ENCODE measurements at places on chromosomes 11 and 22.

- DNase-seq: no peak
Measured at GRCh38 chr22:25051073-25051472, 98.6 kb downstream of the KIAA1671 start.

- DNase-seq: no peak
Measured at GRCh38 chr11:92399705-92400104, 175.1 kb downstream of the FAT3 start.

- DNase-seq: no peak
Measured at GRCh38 chr11:17653611-17654010, 65.8 kb upstream of the MYOD1 start.

DNA sequence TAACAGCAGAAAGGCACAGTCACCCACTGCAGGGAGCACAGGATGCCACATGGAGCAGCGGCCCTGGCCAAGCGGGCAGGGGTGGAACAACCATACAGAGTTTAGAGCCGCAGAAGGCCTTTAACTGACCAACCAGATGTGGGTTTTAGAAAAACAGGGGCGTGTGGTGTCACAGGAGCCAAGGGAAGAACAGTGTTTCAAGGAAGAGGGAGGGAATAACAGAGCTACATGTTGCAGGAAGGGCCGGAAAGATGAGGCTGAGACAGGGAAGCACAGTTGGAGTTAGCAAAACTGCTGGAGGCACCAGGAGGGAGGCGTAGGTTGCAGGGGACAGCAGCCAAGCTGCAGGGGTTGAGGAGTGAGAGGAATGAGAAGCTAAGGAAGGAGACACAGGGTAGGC lies 7.8 kb upstream of the NAA40 start:
- DNase-seq: no peak

DNA sequence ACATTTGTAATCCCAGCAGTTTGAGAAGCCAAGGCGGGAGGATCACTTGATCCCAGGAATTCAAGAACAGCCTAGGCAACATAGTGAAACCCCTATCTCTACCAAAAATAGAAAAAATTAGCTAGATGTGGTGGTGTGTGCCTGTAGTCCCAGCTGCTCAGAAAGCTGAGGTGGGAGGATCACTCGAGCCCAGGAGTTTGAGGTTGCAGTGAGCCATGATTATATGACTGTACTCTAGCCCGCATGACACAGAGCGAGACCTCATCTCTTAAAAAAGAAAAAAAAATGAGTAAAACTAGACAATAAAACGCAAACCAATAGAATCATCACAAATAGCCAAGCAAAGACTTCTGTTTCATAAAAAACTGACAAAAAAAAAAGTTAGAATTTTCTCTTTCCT lies 21.8 kb downstream of the NUCB2 start:
- DNase-seq: no peak

DNA sequence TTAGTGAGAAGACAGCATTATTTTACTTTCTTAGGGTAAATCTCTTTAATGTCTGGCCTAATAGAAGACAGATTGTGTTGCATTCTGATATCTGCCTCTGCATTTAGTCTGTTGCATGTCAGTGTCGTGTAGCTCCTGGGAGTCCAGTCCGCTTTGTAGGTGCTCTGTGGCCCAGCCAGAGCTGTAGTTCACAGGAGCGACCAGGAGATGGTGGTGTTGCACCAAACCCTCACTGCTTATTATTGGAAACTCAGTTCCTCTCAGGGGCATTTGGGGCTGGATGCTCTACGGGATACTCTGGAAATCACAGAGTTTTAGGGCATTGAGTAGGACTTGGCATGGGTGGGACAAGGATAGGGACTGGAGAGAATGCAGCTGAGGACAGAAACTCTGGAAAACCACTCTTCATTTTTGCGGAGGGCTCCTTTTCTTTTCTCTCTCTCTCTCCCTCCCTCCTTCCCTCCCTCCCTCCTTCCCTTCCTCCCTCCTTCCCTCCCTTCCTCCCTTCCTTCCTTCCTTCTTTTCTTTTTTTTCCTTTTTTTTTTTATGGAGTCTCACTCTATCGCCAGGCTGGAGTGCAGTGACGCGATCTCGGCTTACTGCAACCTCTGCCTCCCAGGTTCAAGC lies 21.7 kb downstream of the MIAT start:
- no peak for DNase-seq

- peak; percentile 72 for DNase-seq
Measured at GRCh38 chr11:112321501-112322172, 61.0 kb upstream of the PLET1 start.

GRCh38 chr11:57172031-57172430 lies 9.7 kb upstream of the LRRC55 start:
- DNase-seq: no peak

DNA sequence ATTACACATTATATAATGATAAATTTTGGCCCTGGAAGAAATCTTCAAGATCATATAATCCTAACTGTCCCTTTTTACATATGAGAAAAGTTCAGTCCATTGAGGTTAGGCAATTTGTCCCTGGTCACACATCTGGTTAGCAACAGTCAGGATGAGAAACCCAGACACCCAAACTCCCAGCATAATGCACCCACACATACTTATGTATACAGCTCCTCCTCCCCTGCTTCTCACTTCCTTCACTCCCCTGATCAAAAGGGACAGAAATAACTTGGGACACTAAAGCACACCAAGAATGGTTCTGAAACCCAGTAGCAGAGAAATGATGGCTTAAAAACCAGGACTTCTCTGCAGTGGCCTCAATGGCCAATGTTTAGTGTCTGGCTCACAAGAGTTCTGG lies 11.1 kb downstream of the NUMA1 start:
- DNase-seq: no peak

DNA sequence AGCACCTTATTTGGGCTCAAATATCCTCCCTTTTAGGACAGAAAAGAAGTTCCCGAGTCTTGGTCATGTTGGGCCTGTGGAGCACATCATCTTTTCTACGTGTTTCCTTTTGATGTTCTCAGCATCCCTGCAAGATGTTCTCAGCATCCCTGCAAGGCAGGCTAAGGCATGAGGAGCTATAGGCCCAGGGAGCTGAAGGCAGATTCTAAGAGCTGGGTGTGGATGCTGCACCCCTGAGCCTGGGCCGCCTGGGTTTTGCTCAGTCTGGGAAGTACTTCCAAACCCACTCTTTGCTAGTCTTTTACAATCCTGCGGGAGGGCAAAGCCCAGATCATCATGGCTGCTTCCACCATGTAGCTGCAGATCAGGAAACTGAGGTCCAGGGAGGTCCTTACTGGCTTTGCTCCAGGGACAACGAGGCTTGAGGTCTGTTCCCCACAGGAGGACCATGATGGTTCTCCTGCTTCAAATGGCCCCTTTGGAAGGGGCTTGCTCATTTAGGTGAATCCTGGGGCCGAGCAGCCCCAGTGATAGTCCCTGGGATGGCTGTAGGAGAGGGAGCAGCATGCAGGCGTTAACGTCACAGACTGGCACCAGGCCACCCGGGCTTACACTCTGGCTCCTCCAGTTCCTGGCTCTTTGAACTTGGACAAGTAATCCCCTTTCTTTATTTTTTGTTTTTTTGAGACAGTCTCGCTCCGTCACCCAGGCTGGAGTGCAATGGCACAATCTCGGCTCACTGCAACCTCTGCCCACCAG lies 10.6 kb downstream of the LRRC75B start:
- no peak for DNase-seq

- no peak for DNase-seq
Measured at GRCh38 chr22:20208713-20209310, 58.0 kb upstream of the CCDC188 start.

- no peak for DNase-seq
Measured at GRCh38 chr11:114736806-114737205, 58.5 kb downstream of the NXPE2 start.

GRCh38 chr22:22520020-22520656 lies at the start of gene ZNF280A:
TSS of gene ZNF280A (minus strand) at chr22:22520270. CDS start at chr22:22515630, 4,640 bp downstream.
- DNase-seq: no peak

GRCh38 chr11:35523331-35523768 lies 2.1 kb downstream of the PAMR1 start:
- DNase-seq: no peak

- DNase-seq: no peak
Measured at GRCh38 chr11:82778776-82779175, 45.1 kb upstream of the FAM181B start.

DNA sequence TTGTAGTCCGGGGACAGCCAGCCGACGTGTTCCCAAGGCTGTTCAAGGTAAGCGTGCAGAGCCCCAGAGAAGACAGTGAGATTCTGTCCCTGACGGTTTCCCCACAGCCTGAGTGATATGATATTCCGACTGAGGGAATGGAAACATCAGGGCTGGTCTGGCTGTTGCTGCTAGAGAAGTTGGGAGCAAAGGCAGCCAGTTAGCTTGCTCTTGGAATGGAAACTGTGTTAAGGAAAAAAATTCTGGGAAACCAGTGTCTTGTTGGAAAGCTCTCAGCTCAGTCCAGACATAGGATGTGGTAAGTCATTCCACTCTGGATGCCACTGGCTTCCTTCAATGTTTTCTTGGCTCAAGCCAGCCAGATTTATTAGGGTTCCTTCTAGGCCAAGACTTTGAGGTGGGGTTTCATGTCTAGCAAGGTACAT lies 8.8 kb downstream of the CRY2 start:
- DNase-seq: peak; percentile 63

DNA sequence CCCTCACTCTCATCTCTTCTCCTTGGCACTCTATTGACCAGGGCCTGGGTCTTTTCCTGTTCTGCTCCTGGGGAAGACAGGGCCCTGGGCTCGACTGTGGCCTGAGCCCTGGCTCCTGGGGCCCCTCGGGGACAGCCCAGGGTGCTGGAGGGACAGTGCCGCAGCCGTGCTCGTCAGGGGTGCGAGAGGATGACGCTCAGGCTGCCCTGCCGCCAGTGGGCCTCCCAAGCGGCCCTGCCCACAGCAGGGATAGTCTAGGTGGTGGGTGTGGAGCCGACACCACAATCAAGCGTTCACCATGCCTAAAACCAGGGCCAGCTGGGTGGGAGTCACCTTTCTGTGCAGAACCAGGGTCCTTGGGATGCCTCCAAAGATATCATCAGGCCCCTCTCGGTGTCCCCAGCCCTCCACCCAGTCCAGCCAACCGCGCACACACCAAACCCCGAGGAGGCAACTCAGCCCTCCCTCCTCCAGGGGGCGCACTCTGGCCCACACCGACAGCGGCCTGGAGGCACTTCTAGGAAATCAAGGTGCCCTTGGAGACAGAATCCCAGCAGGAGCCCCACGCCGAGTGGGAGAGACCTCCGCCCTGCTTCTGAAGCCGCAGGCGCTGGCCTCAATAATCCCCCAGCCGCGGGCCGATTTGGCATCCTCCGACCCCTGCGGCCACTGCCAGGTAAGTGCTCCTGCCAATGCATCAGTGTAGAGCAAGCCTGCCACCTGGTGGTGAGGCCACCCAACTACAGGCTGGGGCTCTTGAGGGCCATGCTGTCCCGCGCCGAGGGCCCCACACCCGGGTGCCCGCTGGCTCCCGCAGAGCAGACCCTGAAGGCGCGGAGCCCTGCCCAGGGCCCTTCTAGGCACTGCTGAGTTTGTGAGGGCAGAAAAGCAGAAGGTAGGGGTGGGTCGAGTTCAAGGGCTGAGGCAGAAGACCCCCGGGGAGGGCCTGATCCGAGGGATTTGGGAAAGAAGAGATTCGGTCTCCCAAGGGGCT lies 496.4 kb downstream of the BUD13 start:
- DNase-seq: no peak

- DNase-seq: no peak
Measured at GRCh38 chr22:38215156-38216038, 13.6 kb downstream of the MAFF start.

- DNase-seq: peak; percentile 26
Measured at GRCh38 chr11:129117595-129118350, 74.4 kb downstream of the ARHGAP32 start.

- DNase-seq: no peak
Measured at GRCh38 chr11:95144313-95145235, 54.9 kb downstream of the ENDOD1 start.

GRCh38 chr11:132925825-132926469 lies 606.4 kb downstream of the OPCML start:
- no peak for DNase-seq

GRCh38 chr11:7569044-7569443 lies 55.2 kb downstream of the PPFIBP2 start:
- no peak for DNase-seq

GRCh38 chr11:111406091-111406490 lies 27.0 kb upstream of the POU2AF1 start:
- no peak for DNase-seq

- no peak for DNase-seq
Measured at GRCh38 chr22:49918911-49919881, 762 bp downstream of the CRELD2 start.

DNA sequence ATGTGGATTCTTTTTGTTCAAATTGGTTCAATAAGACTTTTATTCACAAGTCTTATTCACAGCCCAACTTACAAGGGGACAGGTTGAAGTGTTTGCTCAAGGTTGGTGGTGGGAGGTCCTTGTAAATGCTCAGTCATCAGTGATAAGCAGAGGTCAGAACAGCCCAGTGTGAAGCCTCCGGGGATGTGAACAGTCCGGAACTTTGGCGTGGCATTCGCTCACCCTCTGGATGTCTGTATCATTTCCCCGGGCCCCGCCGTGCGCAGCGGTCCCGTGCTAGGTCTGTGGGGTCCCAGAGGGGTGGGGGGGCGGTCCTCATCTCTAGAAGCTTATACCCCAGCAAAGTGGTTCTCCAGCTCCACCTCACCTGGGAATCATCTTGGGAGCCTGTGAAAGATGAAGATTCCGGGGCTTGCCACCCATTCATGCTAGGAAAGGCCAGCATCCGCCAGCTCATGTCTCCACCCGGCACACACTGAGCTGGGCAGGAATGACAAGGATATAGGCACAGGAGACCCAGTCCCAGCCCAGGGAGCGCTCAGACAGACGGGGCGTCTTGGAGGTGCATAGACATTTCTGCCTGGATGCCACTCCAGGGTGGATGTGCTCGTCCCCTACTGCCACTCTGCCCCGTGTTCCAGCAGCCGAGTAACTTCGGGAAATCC lies 327.5 kb downstream of the TBC1D22A start:
- no peak for DNase-seq

DNA sequence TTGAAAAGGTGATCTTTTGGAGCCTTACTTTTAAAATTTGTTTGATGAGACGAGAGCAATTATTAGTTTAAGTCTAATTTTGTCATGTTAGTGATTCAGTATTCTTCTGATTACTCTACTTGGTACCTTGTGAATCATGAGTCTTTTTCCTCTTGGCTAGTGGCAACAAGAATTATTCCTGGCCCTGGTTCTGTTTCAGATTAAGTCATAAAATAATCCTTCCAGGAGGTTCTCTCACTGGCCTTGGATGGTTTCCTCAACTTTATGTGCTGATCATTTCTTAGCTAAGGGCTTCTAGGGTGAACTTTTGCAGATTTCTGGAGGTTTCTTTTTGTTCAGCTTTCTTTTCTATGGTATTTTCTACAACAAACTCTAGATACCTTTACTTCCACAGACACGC lies 741.8 kb upstream of the LUZP2 start:
- no peak for DNase-seq

- no peak for DNase-seq
Measured at GRCh38 chr11:44774731-44775130, 48.0 kb downstream of the TSPAN18 start.
